ENCODE measurements at places on chromosomes 1 and 21.

GRCh38 chr1:184190616-184191015 is 139.1 kb downstream of the TSEN15 start:
- no peak for DNase-seq

GRCh38 chr1:116920211-116920610 is 10.5 kb downstream of the PTGFRN start:
- no peak for DNase-seq

GRCh38 chr21:28496517-28496916 is 496.2 kb downstream of the LTN1 start:
- no peak for DNase-seq

- no peak for DNase-seq
Observed at GRCh38 chr1:6691507-6691906, 10.1 kb downstream of the DNAJC11 start.

DNA sequence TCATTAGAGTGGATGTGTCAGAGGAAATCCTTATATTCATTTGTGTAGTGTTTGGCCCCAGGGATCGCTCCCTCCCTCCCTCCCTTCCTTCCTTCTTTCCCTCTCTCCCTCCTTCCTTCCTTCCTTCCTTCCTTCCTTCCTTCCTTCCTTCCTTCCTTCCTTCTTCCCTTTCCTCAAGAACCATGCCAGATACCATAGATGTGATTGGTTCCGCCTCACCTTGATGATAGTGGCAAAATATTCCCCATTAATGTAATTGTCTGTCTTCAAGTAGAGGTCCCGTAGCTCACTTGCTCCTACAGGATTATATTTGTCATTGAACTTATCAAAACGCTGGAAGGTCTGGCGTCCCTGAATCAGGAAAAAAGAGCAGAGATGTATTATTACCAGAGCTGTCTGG is 7.8 kb upstream of the DENND2C start:
- DNase-seq: no peak

Data from NCI-H526 (cell line).